ENCODE measurements at places on chromosomes 7 and 10.

DNA sequence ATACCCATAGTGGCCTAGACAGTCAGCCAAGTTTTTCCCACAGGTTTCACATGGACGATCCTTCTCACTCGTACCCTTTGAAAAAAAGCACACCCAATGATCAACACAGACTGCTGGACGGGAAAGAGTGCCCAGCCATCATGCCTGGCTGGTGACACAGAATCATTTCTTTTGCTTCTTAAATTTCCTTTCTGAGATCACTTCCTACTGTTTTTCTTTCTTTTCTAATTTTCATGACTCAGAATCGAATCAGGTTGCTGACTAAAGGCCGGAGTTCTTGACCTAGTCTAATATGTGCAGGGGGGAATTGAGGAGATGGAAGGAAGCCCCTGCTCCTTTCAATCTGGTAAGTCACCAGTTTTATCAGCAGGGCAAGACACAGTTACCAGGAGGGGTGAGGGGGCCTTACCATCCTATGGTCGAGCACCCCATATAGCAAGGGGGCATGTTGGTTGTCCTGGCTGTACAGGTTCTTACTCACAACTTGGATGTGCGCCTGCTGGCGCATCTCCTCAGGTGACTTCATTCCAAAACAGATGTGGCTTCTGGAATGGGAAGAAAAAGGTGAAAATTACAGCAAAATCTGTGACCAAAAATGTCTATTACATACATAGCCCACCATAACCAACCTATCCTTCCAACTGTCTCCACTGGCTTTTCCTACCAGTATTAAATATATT lies 3.5 kb downstream of the POLR3A start:
- no peak for DNase-seq

DNA sequence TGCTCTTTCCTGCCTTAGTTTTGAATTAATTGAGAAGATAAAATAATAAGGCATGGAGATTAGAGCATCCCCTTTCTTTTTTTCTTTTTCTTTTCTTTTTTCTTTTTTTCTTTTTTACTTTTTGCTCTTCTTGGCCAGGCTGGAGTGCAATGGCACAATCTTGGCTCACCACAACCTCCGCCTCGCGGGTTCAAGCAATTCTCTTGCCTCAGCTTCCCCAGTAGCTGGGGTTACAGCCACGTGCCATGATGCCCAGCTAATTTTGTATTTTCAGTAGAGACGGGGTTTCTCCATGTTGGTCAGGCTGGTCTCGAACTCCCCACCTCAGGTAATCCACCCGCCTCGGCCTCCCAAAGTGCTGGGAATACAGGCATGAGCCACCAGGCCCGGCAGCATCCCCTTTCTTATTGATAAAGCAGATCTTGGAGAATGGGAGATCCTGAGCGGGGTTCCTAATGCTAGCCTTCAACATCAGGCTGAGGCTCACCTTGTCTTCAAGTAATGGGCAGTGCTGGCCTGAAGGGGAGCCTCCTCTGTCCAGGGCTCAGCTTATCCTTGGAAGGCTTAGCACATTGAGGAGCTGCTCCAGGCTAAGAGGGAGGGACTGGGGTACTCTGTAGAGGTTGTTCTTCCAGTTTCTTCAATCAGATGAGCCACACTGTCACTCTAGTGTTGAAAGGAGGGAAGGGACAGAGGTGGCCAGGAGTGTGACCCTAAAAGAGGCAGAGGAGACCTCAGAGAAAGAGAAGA lies 27.9 kb downstream of the GSTO2 start:
- DNase-seq, result no peak

- no peak for DNase-seq
These were observed 23.3 kb upstream of the INPP5F start for GRCh38 chr10:119702583-119702982.

DNA sequence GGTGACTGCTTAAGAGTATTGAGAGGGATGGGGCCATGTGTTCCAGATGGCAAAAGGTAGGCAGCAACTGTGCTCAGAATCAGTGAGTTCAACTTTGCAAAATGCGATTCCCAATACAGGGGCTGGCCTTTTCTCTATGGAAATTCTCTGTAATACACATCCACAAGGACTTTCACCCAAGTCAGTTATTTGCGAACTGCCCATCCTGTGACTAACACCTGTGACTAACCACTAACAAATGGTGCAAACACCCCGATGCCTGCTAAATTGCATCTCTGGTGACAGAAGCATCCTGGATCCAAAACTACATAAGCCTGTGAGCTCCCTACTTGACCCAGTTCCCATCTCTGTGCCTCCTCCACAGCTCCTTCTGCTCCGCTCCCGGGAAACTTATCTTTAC lies 9.0 kb upstream of the CUZD1 start:
- DNase-seq, result no peak

Measured in germinal center (tissue), 1 donor.